ENCODE measurements at places on chromosomes 1 and 21.

DNA sequence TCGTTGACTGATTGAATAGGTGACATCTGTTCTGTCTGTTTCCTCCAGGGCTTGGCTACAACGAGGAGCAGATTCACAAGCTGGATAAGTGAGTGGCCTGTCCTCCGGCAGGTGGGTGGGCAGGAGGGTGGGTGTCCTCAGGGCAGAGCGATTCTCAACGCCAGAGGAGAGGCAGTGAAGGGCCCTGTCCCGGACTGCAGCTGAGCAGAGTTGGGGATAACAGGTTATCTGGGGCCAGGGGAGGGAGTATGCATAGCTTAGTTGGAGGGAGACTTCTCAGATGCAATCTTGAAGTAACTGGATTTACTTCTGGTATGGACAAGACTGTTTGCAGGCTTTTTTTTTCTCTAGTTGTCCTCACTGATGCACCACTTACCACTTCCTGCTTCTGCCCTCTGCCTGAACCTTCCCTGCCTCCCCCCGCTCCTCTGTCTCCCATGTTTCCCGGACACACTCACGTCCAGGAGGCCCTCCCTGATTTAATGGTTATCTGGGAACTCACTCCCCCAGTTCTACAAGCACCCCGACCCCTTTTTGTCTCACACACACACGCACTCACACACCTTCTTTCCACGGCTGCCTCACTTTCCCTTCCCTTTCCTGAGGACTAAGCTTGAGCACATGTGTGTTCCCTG, 16.4 kb upstream of the RASSF5 start:
- no peak for DNase-seq

DNA sequence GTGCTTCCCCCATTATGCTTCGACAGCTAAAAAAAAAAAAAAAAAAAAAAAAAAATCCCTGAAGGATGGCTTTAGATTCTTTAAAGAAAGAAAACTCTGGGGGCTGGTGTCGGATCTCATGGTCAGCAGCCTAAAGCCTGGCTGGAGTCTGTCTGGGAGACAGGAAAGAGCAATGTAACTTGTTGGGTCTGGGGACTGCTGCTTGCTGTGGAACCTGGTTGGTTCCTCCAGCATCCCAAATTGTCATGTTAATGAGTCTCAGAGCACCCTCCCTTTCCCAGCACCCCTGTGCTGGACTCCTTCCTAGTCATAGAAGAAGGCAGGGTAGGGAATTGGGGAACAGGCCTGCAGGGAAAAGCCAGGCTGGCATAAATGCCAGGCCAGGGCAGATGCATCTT, 3.0 kb downstream of the KCNC4 start:
- DNase-seq, result no peak

GRCh38 chr1:170471398-170472053, 60.4 kb upstream of the GORAB start:
- no peak for DNase-seq

GRCh38 chr1:81800695-81801650, at the start of gene ADGRL2:
Gene ADGRL2, plus strand, starts transcription at chr1:81800934. Its CDS starts 36,051 bp downstream, at chr1:81836985.
- DNase-seq, result peak; percentile 52

DNA sequence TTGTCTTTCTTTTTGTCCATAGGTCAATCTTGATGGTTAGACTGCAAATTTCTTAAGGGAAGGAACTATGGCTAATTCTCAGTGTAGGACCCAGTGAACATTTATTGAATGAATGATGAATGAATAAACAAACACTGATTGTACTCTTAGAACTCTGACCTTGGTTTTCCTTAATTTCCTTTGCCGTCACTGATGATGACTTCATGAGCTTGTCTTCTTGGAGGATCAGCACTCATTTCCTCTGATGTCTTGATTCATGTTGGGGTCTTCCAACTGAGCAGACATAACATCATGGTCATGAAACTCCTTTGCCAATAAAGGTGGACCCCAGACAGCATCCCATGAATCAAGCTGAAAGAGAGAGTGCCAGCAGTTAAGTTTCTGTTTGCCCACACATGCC, 96.3 kb downstream of the PLPP3 start:
- DNase-seq, result no peak

- no peak for DNase-seq
Observed at GRCh38 chr1:42333662-42334239, 1.3 kb downstream of the FOXJ3 start.

DNA sequence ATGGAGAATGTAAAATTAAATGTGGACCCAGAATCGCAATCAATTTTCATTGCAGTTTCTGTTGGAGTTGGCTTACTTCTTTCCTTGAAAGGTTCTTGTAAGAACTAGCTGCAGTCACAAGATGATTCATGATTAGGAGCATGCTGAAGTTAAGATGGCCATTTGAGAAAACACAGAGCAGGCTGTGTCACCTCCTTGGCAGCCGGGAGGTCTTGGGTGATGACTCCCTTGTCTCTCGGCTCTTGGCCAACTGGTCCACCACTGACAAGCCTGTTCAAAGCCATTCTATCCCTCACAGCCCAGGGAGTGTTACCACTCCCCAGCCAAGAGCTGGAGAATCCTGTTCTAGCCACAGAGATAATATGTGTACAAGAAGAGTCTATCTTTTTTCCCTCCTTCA, 40.6 kb downstream of the OPTC start:
- peak; percentile 89 for DNase-seq

DNA sequence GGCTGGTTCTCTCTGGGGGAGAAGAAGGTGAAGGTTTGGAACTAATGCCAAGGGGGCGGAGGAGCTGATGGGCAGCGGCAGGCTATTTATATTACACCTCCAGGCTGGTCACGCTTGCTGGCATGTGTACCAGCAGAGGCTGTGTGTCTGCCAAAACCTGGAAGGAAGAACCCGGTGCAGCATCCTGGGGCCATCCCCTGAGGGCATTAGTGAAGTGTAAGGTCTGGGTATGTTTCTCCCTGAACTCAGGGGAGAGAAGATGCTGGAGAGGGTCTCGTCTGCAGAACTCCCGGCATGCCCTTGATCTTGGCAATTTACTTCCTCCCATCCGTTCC, 5.3 kb downstream of the DISP3 start:
- DNase-seq, result no peak

GRCh38 chr1:156172696-156173470, 19.5 kb downstream of the SEMA4A start:
- no peak for DNase-seq

- DNase-seq, result no peak
Observed at GRCh38 chr1:201554190-201554600, 15.3 kb downstream of the NAV1 start.

GRCh38 chr1:21262293-21263051, 27.8 kb downstream of the ECE1 start:
- DNase-seq, result no peak

DNA sequence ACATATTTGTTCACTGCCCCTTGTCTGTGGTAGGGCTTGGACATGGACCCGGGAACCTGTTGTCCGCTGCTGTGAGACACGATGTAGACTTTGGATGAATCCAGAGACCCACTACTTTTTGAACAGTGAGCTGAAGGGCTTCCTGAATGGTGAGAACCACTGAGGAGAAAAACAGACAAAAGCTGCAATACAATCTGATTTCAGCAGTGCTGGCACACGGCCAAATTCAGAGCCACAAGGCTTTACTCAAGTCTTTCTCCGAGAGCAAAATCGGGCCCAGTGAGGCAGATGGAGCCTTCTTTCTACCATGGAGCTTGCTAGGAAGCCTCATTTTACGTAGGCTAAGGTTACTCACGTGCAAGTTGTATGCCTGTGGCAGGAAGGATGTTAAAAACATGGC, 197.6 kb downstream of the SIPA1L2 start:
- DNase-seq, result no peak

DNA sequence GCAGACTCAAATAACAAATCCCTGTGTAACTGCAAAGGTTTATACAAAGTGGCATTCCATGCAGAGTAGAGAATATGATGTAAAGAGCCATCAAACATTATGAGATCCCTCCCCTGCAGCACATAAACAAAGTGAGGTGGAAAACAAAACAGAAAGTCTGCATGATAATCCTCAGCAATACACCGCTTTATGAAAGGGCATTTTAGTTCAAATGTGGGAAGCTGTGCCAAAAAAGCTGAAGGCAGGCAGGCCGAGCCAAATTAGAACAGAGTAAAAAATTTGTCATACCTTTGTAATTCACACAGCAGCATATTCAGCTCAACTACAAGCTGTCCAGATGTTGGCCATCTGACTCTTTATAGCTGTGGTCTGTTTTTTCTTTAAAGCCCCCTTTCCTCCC, 113.5 kb downstream of the LHX9 start:
- no peak for DNase-seq

- no peak for DNase-seq
Observed at GRCh38 chr1:100377590-100378361, 25.5 kb downstream of the CDC14A start.

DNA sequence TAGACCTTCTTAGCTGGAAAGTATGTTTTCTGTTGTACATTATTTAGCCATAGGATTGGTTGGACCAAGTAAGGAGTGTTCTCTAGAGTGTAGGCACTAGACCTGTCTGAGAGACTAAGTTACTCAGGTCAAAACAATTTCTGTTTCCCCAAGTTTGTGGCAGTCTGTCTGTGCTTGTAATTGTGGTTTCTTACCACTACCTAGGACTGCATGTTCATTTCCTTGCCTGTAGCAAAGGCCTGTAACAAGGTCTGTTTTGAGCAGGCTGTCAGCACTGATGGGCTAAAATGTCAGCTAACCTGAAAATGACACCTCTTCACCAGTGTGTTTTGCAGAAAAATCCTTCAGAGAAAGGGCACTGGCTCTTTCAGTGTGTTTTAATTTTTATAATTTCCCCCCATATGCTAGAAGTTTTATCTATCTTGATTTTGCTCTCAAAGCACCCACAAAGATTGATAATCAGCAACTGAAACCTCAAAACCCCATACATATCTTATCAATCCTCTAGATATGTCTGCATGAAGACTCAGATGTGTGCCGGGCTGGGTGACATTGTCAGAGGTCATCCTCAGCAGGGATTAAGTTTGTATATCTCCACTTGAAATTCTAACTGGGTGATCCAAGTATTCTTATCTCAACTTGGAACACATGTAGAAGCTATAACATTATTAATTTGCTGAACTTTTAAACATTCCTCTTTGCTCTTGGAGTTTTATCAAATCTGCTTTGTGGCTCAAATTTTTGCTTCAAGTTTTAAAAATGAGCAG, 50.7 kb upstream of the ST6GALNAC3 start:
- DNase-seq, result no peak

DNA sequence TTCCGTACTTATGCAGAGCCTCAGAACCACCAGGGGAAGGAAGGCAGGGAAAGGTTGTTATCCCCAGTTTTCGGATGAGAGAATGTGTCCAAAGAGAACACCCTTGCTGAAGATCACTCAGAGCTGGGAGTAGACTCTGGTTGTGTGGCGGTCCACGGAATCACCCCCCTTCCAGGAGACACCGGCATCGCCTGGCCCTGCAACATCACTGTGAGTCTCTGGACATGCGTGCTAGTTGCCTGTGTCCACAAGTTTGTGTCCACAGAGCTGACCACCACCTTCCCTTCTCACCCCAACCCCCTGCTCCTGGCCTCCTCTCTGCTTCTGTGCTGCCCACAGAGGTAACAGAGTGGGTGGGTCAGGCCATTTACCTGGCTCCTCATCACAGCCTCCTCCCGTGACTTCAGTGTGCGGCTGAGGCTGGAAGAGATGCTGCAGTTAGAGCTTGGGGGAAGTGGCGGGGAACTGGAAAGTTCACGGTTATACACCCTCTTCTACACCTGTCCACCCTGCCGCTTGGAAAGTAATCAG, 7.3 kb downstream of the MYBPH start:
- no peak for DNase-seq

DNA sequence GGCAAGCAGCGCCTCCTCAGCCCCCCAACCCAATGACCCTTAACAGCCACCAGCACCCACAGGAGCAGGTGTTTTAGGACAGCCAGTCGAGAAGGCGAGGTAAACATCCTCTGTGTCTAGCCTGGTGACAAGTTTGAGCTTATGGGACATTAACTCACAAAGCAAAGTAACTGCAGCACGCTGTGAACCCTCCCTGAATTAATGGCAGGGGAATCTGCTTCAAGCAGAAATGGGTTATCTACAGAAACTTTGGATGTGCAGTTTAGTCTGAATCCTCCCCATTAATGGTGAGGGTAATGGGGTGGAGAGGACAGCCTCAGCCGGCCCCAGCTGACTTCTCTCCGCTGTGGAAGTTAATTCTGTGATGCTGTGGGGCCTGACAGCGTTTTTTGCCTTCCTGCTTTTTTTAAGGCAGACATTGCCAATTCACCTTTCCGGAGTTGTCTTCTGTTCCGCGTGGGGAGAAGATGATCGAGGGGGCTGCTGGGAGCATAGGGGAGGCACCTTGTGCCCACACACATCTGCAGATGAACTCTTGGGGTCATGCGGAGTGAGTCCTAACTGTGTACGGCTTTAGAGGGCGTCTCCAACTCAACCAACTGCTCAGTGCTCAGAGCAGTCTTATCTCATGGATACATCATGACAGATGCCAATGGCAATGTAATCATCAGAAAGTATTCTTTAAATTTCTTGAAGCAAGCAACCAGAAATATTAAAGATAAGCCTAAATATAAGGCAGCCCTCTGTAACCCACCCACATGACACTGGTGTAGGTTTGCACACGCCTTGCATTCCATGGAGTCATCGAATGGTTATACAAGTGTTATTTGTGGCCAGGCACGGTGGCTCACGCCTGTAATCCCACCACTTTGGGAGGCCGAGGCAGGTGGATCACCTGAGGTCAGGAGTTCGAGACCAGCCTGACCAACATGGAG, 41.0 kb downstream of the POFUT2 start:
- DNase-seq, result no peak

- no peak for DNase-seq
Observed at GRCh38 chr1:28644494-28644893, 1.6 kb upstream of the TAF12 start.

GRCh38 chr21:38989745-38990423, 184.2 kb downstream of the ETS2 start:
- DNase-seq, result peak; percentile 42

DNA sequence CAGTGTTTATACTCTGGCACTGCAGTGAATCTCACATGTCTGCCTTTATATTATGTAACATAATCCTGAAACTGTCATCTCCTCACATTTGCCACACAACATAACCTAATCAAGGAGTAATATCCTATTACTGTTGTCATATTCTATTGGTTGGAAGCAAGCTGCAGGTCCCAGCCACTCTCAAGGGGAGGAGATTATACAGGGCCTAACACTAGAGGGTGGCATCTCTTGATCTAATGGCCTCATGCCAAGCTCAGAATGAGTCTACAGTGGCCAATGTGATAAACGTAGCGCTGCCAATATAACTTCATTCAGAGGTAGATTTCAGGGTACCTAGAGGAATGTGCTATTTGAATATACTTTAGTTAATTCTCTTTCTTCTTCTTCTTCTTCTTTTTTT, 166.8 kb downstream of the BACH1 start:
- no peak for DNase-seq

DNA sequence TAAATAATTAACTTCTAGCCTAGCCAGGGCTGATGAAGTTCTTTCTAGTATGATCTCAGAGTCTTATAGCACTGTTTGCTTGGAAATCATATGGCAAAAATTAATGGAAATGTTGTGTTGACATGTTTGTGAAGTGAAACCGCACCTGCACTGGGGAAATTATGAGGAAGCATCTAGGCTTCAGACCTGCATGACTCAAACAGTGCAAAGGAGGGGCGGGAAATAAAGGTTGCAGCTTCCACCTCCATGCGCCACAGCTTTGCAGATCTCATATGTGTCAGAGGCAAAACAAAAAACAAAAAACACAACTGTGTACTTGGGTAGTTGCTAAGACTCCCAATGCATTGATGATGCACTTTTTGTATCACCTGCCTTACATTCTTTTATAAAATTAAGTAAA, 1080.6 kb downstream of the PLA2G4A start:
- DNase-seq, result no peak
